ENCODE measurements at places on chromosomes 1 and 21.
A peak's percentile ranks its signal among the peaks of the same experiment; 100 is the strongest.

DNA sequence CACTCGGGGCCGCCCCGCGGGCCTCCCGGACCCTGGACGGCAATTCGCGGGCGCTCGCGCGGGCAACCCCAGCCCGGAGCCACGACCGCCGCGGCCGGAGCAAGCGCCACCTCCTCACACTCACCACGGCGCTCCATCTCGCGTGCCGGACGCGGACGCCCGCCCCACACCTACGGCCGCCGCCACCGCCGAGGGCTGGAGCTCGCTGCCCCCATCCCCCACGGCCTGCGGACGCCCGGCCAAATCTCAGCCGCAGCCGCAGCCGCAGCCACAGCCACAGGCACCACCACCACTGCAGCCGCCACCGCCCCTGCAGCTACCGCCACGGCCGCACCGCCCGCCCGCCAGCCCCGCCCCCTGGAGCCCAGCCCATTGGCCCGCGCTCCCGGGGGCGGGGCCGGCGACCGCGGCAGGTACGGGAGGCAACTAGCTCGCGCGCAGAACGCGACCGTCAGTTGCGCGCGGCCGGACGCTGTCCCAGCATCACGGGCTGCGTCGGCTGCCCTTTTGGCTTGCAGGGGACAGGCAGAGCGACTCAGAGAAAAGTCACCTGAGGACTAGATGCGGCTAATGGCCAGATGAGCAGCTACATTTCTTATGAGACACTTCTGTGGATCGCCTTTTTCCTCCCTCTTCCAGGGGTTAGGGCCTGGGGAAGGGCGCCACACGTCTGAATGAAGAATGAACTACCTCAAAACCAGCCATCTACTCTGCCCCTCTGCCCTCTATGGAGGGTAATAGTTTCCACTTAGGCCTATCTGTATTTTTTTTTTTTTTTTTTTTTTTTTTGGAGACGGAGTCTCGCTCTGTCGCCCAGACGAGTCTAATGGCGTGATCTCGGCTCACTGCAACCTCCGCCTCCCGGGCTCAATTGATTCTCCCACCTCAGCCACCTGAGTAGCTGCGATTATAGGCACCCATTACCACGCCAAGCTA, at the start of gene ARHGAP29:
ARHGAP29 (minus strand) TSS at position 294 of the 936 bp plus-strand sequence. CDS start 5,973 bp downstream, outside the sequence.
- peaks cover 18% of the 10 kb centered on the region for H3K4me1 ChIP-seq
- DNase-seq = peak; percentile 39
- peak within 1 kb of the TSS; percentile 91 for H3K4me3 ChIP-seq
- H3K27me3 ChIP-seq = no peaks in the 10 kb centered on the region

DNA sequence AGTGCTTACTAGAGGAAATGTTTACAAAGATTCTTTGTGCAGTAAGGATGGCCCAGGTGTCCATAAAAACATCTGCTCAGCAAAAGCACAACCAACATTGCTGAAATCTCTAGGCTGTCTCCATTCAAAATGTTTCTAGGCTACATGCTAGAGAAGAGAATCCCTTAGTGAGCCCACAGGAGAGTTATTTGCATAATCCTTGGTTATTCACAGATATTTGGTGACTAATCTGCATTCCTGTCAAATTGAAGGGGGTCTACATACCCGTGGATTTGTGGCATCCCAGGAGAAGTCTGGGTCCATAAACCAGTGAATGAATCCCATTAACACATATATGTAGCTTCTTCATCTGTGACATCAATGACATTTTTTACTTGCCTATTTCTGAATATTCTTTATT, 261.3 kb upstream of the ESRRG start:
- DNase-seq = no peak
- no peak overlapping the region for H3K4me3 ChIP-seq
- no peaks in the 10 kb centered on the region for H3K36me3 ChIP-seq
- H3K27me3 ChIP-seq = no peaks in the 10 kb centered on the region
- no peaks in the 10 kb centered on the region for H3K4me1 ChIP-seq

DNA sequence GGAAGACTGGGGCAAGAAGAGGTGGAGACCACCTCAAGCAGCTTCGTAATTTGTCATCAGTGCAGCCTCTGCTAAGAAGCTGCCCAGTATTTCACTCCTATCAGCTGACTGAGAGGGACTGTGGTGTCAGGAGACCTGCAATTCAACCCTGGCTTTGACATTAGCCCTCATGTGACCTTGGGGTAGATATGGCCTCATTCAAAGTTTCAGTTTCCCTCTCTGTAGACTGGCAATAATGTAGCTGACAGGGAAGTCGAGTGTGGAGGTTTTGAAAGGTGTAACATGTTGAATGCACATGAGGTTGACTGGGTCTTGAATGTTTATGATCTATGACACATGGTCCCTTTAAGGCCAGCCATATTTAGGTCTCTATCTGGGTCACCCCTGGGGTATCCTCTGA, 2.2 kb upstream of the SPRR4 start:
- DNase-seq = no peak
- no peaks in the 10 kb centered on the region for H3K27me3 ChIP-seq
- H3K27ac ChIP-seq = no peak overlapping the region
- H3K4me3 ChIP-seq = no peak overlapping the region

DNA sequence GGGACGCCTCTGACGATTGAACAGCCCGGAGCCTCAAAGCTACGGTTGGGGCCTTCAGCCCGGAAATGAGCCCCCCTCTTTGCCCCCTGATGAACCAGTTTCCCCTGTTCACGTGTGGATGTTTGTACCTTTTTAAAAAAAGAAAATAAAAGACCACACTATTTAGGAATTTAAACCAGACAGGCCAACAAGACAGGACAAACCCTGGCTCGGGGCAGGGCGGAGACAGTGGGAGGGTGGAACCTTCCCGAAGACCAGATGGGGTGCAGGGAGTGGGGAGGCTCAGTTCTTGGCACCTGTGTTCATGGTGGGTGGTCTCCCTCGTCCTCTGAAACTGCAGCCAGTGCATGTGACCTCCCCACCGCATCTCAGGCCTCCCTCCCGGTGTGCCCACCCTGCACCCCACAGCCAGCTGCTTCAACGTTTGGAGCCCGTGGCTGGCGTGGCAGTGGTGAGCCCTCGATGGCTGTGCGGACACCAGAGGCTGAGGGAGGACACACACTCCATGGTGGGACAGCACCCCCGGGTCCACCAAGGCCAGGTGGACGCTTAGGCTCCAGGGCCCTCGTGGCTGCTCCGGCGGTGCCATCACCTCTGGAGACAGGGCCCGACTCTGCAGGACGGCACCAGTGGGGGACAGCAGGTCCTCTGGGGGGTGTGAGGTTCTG, 45.6 kb downstream of the COL18A1 start:
- no peak overlapping the region for H3K4me3 ChIP-seq
- H3K27me3 ChIP-seq = no peaks in the 10 kb centered on the region

- peaks cover 24% of the 10 kb centered on the region for H3K4me1 ChIP-seq
- H3K27ac ChIP-seq = no peak overlapping the region
- no peaks in the 10 kb centered on the region for H3K27me3 ChIP-seq
- H3K36me3 ChIP-seq = no peaks in the 10 kb centered on the region
- no peak overlapping the region for H3K4me3 ChIP-seq
Observed at GRCh38 chr1:94616506-94616905, 74.9 kb upstream of the F3 start.

DNA sequence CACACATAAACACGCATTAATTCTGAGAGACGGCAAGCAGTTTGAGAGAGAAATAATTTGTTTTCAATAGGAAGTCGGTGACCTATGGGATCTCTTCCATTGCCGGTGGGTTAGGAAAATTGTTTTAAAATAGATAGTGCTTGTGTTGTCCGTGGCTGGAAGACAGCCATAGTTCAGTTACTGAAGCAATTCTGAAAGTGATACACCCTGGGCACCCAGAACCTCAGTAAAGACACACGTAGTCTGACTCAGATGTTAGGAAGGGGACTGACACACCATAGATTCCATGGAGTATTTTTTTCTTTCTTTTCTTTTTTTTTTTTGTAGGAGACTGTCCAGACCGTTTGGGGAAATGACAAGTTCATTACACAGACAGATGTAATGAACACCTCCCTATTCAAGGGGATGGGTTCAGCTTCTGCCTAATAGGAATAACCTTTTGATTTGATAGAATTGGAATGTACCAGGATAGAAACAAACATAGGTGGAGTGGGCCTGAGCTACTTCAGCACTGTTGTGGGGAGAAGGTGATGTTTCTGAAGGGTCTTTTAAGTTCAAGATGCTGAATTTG, 1.6 kb downstream of the C1orf21 start:
- peaks cover 3% of the 10 kb centered on the region for H3K27me3 ChIP-seq
- H3K4me3 ChIP-seq = peak overlapping the region; percentile 76
- H3K36me3 ChIP-seq = no peaks in the 10 kb centered on the region
- peaks cover 10% of the 10 kb centered on the region for H3K4me1 ChIP-seq

DNA sequence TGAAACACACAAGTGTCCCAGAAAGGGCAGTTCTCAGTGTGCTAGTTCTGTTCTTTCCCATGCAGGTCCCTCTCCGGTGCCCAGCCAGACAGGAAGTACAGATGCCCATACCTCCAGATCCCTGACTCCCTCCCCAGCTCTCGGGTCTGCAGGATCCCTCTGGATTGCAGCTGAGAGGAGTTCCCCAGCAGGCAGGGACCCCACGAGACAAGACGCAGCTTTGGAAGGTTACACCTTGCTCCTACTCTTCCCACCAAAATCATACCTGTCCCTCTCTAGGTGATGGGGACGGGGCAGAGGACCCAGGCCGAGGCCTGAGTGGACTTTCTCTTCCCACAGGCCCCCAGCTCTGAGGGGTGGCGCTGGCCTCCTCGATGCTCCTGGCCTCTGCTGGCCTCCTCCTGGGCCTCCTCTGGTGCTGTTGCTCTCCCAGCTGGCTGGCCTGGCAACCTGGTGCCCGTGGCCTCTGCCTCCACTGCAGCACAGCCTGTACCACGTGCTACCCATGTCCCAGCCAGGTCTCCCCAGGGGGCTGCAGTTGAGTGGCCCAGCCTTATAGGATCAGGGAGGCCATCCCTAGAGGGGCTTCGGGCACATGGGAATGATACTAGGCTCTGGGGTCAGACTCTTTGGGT, 9.4 kb downstream of the LDLRAD2 start:
- H3K4me3 ChIP-seq = no peak overlapping the region
- peaks cover 6% of the 10 kb centered on the region for H3K4me1 ChIP-seq
- no peak overlapping the region for H3K27ac ChIP-seq

DNA sequence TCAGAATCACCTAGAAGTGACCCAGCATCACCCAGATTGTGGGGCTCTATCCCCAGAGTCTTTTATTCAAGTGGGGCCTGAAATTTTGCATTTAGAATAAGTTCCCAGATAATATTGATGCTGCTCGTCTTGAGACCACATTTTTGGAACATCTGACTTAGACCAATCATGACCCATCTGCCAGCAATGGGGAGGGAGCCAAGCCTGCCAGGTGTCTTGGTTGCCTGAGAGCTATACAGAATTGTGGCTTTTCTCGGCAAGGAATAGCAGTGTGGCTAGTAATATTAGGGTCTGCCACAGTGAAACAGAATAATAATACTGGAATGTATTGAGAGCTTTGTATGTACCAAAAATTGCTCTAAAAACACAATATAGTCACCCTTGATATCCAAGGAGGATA, 31.1 kb upstream of the RGS8 start:
- H3K36me3 ChIP-seq = no peaks in the 10 kb centered on the region
- H3K4me1 ChIP-seq = no peaks in the 10 kb centered on the region
- DNase-seq = no peak
- no peak overlapping the region for H3K4me3 ChIP-seq

DNA sequence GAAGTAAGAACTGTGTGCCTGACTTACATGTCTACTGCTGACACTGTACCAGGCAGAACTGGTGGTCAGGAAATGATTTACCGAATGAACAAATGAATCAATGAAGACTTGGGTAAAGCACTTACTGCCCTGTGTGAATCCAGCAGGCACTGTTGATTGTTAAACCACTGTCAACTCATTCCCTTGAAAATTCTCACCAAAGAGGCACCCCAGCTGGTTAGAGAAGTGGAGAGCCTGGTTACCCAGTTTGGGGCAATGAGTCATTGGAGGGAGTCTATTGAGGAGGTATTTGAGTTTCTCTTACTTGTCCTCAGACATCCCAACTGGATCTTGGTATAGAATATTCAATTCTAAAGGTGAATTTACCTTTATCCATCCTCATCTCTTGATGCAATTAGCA, 34.2 kb downstream of the JUN start:
- DNase-seq = no peak
- H3K4me3 ChIP-seq = no peak overlapping the region
- peaks cover 20% of the 10 kb centered on the region for H3K4me1 ChIP-seq
- no peak overlapping the region for H3K27ac ChIP-seq

DNA sequence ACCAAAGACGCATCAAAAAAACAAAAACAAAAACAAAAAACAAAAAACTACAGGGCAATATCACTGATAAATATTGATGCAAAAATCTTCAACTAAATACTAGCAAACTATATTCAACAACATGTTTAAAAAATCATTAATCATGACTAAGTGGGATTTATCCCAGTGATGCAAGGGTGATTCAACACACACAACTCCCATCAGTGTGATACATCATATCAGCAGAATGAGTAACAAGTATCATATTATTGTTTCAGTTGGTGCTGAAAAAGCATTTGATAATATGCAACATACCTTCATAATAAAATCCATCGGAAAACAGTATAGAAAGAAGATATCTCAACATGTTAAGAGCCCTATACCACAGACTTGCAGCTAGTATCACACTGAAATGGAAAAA, 953.0 kb downstream of the AMY1C start:
- no peak overlapping the region for H3K27ac ChIP-seq
- no peak for DNase-seq
- no peaks in the 10 kb centered on the region for H3K36me3 ChIP-seq
- no peak overlapping the region for H3K4me3 ChIP-seq

- H3K27me3 ChIP-seq = no peaks in the 10 kb centered on the region
- no peak for DNase-seq
- H3K36me3 ChIP-seq = no peaks in the 10 kb centered on the region
- H3K4me1 ChIP-seq = peaks cover 10% of the 10 kb centered on the region
Observed at GRCh38 chr21:43951911-43952703, 60.0 kb upstream of the TRAPPC10 start.

- no peak for DNase-seq
- no peaks in the 10 kb centered on the region for H3K36me3 ChIP-seq
- no peak overlapping the region for H3K27ac ChIP-seq
Observed at GRCh38 chr1:155529929-155530328, 32.7 kb downstream of the ASH1L start.

GRCh38 chr1:177984136-177984525, 14.3 kb upstream of the SEC16B start:
- H3K4me3 ChIP-seq = peak overlapping the region; percentile 62
- H3K4me1 ChIP-seq = peaks cover 11% of the 10 kb centered on the region
- peak; percentile 94 for DNase-seq
- H3K27me3 ChIP-seq = no peaks in the 10 kb centered on the region
- no peaks in the 10 kb centered on the region for H3K36me3 ChIP-seq

DNA sequence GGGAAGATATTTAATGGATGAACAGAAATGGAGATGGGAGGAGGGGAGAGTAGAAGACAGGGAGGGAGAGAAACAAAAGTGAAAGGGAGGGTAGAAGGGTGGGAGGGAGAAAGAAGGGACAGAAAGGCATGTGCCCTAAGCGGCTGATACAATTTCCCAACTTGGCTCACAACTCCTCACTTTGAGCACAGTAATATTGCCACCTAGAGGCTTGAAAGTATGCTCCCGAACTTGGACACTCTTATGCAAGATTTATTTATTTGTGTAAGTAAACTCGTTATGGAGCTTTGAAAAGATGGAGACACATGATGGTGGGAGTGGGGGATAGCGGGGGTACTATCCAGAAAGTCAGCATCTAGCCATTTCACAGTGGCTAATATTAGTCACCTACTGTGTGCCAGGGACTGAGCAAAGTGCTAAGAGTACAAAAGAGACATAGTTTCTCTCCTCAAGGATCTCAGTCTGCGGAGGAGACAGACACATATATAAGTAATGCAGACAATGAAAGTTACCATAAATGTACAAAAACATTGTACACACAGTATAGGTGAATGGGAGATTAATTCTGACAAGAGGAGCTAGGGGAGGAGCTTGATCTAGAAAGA, 189.7 kb downstream of the SEC16B start:
- DNase-seq = peak; percentile 43
- no peaks in the 10 kb centered on the region for H3K27me3 ChIP-seq
- H3K27ac ChIP-seq = no peak overlapping the region
- H3K36me3 ChIP-seq = no peaks in the 10 kb centered on the region
- no peak overlapping the region for H3K4me3 ChIP-seq

Measured in astrocyte (in vitro differentiated cells and primary cell).